ENCODE measurements at places on chromosomes 12 and 14.

DNA sequence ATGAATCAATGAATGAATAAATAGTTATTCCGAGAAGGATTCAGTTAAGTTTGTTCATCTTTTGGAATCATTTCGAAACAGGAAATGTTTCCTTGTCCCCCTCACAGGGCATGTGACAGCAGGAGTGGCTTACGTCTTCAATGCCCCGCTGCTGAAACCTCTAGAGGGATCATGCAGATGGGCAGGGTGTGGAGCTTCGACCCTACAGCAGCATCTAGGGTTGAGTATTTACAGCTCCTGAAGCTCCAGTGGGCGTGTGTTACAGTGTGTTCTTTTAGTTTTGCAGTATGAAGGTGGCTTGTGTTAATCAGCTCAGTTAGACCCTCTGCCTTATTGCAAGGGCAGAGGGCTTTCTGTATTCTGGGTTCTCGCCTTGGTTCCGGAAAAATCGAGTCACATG is 2.6 kb downstream of the NAV3 start:
- DNase-seq = no peak

DNA sequence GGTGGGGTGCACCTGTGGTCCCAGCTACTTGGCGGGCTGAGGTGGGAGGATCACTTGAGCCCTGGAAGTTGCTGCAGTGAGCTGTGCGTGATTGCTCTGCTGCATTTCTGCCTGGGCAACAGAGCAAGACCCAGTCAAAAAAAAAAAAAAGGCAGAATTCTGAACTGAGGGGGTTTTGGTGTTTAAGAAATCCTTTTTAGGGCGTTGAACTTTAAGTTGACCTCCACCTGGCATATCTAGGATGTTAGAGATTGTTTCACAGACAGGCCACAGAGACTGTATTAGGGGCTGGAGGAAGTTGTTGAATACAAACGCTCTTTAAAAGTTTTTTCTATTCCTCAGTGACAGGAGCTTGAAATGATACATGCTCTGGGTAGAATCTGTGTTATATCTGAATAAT is 60.5 kb downstream of the FBXW8 start:
- no peak for DNase-seq

- no peak for DNase-seq
Observed at GRCh38 chr14:83172363-83172762, 1638.7 kb upstream of the SEL1L start.

- DNase-seq = no peak
Observed at GRCh38 chr12:92968176-92968813, 39.2 kb upstream of the EEA1 start.

DNA sequence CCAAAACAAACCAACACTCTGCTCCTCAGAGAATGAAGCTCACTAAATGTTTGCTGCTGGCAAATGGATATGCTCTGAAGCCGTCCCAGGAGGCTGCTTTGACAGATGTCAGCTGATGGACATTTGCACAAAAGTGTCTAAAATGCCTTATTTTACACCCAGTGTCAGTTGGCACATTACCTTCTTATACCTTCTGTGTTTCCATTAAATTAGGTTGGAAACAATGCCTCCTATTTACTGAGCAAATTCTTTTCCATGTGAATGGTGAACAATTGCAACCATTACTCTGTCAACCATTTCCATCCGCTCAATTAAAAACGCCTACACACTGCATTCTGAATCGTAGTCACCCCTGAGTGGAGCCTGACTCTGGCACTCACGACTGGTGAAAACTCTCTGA is 1679.9 kb upstream of the FLRT2 start:
- no peak for DNase-seq

Measured in NCI-H1105 treated with DMSO at 0.1 percent for 48 hours (cell line).